ENCODE measurements at places on chromosomes 16 and 17.

DNA sequence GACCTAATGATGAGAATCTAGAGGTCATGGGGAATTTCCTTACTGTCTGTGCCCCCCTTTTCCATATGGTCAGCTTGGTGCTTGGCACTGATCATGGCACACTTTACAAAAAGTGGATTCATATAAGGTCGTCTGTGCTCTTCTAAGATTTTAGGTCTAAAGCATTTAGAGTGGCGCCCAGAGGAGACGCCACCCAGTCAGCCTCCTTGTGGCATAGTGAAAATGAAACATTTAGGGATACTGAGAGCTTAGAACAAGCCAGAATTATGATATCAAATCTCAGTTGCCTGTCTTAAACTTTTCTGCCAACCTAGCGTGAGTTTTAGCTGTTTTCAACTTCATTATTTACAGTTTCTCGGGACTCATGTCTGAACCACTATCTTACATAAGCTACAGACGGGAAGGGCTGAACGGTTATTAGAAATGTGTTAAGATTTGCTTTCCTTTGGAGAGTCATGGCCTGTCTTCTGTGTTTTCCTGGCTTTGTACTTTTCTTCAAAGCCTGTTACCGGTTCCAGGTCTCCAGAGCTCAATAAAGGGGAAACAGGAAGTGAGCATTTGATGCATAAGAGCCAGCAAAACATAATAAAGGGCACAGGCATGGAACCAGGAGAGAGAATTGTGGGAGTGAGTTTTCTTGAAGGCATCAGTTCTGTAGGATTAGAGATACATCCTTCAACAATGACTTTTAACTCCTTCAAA, 13.7 kb downstream of the ZNRF1 start:
- no peak for DNase-seq

DNA sequence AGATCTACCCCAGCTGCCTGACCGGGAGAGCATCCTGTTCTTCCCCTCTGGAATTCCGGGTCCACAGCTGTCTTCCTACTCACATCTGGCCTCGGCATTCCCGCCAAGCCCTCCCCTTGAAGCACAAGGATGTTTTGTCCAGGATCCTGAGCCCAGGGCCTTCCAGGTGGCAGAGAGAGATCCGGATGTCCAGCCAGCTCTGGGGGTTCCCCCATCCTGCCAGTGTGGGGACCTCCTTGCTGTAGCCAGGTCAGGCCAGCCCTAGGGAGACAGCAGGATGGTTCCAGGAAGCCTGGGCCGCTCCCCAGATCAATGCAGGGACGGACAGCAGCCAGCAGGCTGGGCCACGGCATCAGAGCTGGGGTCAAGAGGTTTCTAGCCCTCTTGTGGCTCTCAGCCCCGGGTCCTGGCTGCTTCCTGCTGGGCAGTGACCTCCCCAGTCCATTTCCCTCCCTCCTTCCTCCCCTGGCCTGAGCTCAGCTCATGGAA, 55.3 kb downstream of the SOCS3 start:
- DNase-seq = no peak

GRCh38 chr16:48997946-48998345, 283.7 kb downstream of the CBLN1 start:
- no peak for DNase-seq

- no peak for DNase-seq
Observed at GRCh38 chr17:4165301-4166010, 22.5 kb downstream of the CYB5D2 start.

- DNase-seq = no peak
Observed at GRCh38 chr16:63702981-63703590, 1418.8 kb downstream of the CDH11 start.

GRCh38 chr16:13645601-13646245, 274.2 kb upstream of the ERCC4 start:
- DNase-seq = no peak

DNA sequence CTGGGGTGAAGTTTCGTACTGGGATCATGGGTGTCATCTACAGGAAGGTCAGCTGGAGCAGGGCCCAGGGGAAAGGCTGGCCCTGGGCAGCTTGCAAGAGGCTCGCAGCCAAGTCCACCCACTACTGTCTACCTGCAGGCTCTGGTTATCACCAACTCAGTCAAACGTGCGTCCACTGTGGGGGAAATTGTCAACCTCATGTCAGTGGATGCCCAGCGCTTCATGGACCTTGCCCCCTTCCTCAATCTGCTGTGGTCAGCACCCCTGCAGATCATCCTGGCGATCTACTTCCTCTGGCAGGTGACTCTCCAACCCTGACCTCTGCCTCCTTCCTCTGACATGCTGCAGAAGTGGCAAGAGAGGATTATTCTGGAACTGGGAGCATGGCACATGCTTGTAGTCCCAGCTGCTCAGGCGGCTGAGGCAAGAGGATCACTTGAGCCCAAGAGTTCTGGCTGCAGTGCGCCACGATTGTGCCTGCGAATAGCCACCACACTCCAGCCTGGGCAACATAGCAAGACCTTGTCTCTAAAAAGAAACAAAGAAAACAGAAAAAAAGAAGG, 29.2 kb downstream of the ABCC3 start:
- DNase-seq = no peak

DNA sequence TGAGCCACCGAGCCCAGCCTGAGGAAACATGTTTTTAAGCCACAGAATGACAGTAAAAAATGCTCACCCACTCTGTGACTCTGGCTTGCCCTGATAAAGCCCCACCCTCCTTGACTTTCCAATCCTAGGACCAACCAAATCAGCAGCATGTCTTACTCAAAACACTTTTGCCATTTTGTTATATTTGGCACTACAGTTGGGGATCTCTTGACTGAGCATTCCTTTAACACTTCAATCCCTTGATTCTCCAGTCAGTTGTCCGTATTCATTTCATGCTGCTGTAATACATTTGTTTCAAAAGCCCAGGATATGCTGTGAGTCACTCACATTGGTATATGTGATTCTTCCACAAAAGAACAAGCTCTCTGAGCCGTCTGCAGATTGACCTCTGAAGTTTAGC, 8.2 kb downstream of the MYH3 start:
- no peak for DNase-seq

- no peak for DNase-seq
Observed at GRCh38 chr16:82034981-82035612, at the start of gene HSD17B2. HSD17B2 (plus strand) TSS chr16:82035253; CDS start chr16:82035425, 172 bp downstream.

DNA sequence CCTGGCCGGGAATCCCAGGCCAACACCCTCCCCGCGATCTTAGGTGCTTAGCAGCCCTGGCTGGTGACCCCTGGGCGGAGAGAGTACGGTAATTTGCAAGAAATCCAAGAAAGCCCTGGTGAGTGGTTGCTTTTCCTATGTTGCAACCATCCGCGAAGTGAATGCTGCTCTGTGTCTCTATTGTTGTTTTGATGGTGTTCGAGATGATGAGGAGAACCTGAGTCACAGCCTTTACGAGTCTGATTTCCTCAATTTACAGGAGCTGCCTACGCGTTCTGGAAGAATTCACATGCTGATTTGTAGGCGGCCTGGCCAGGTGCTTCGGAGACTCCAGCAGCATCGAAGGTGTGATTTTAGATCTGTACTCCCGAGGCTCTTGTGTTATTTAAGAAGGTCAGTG, 63.3 kb downstream of the TMEM235 start:
- no peak for DNase-seq

DNA sequence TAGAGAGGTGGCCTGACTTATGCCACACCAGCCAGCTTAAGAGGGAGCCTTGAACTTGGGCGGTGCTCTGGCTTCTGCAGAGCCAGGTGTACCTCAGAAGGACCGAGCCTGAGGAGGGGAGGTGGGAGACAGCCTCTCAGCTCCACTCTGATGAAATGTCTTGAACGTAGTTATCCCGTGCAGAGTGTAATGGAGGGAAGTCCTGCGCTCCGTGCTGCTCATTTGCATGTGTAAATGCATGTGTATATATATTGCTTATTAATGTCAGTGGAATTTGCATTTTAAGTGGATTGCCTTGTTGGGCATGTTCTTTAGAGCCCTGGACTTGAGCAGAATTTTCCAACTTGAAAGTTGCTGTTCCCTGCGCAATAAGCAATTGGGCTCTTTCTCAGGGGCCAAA, 264.9 kb upstream of the SDK2 start:
- no peak for DNase-seq

GRCh38 chr16:30958175-30959079, 873 bp downstream of the SETD1A start:
- DNase-seq = no peak

GRCh38 chr17:70276906-70277305, 107.6 kb downstream of the KCNJ2 start:
- no peak for DNase-seq

GRCh38 chr17:75191584-75191983, 8.8 kb upstream of the SUMO2 start:
- peak; percentile 21 for DNase-seq

DNA sequence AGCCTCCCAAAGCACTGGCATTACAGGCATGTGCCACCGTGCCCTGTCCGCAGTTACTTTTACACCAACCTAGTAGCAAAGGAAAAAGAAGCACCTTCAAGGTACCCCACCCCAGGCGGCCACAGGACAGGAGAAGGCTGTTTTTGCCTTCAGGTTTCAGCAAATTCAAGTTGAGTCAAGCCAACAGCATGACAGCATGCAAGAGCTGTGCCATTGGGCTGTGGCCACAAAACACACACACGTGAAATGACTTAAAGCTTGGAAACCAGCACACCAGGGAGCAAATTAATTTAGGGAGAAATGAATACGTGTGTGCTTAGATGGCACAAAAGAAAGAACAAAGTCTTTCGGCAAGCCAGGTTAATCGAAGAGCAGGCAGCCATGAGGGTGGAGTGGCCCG, 39.7 kb downstream of the ERCC4 start:
- no peak for DNase-seq

GRCh38 chr17:17137731-17138585, 68.2 kb downstream of the PLD6 start:
- no peak for DNase-seq

- DNase-seq = no peak
Observed at GRCh38 chr17:49498029-49498615, 3.0 kb downstream of the NGFR start.

DNA sequence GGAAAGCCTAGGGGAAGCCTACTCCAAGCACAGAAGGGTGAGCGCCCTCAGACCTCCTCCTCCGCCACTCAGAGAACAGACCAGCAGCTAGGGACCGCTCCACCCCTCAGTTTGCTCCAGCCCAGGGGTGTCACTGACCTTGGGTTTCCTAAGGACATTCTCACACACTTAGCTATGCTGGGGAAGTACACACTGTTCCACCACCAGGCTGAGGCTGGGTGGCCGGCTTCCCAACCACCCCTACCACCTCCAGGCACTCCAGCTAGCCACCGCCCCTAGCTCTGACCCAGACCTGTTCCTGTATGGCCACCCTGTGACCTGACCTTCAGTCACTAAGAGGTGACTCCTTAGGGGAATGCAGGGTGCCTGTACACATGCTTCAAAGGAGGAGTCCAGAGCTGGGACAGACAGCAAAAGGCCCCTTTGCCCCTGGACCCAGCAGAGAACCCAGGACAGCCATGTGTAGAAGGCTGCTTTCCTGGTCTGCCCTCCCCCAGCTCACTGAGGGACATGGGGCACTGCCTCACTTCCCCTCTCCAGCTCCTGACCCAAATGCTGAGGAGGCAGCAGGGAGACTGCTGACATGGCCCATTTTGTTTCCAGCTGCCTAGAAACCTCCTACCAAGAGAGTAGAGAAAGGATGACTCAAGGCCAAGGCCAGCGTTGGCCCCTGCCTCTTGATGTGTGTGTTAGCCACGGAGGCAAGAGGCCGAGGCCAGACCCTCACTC, 6.7 kb downstream of the HSPB9 start:
- DNase-seq = no peak

DNA sequence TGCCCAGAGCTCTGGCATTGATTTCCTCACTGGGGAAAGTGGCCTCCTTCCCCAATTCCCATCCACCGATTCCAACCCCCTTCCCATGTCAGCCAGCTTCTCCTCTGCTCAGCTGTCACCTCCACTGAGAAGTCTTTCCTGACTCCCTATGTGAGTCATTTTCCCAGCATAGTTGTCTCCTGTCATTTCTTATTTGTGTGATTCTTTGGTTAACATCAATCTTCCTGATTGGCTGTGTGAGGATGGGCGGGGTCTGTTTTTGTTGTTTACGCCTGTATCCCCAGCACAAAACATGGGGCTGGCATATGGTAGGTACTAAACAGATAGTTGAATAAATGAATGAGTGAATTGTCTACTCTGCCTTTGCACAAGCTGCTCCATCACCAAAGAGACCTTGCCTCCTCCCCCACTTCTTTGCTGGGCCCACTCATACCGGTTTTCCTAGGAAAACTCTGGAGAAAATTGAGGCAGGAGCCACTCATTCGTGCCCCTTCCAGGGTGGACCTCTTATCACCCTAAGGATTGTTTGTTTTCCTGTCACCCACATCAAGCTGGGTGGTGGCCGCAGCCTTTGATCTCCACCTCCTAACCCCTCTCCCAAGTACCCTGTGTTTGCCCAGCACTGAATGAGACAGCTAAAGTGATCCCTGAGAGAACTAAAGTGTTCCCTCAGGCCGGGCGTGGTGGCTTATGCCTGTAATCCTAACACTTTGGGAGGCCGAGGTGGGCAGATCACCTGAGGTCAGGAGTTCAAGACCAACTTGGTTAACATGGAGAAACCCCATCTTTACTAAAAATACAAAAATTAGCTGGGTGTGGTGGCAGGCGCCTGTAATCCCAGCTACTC, 1.2 kb upstream of the GRB7 start:
- DNase-seq = no peak

DNA sequence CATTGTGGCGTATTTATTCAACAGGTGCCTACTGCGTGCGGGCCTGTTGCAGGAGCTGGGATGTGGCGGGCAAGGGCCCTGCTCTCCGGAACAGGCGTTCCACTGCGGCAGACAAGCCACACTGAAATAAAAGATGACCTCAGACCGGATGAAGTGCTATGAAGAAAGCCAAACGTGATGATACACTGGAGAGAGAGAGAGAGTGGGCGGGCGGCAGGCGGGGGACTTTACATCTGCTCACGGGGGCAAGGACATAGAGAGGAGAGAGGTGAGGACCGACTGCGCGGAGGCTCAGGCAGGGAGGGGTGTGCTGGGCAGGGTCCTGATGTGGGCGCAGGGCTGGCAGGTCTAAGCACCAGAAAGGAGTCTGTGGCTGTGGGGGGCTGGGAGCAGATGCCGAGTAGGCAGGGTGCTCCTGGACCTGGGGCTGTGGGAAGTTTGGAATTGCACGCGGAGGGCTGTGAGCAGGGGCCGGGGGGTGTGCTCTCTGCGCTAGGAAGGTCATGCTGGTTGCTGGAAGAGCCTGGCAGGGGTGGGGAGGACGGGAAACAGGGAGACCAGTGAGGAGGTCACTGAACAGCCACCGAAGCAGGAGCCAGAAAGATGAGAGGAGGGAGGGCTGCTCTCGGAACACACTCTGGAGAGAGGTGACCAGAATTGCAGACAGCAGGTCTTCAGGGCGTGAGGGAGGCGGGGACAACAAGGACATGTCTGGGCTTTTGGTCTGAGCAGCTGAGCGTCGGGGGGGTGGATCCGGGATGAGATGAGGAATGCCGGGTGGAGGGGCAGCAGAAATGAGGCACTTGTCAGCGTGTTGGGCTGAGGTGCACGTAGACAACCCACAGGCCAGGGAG, 9.9 kb downstream of the MXRA7 start:
- DNase-seq = no peak

DNA sequence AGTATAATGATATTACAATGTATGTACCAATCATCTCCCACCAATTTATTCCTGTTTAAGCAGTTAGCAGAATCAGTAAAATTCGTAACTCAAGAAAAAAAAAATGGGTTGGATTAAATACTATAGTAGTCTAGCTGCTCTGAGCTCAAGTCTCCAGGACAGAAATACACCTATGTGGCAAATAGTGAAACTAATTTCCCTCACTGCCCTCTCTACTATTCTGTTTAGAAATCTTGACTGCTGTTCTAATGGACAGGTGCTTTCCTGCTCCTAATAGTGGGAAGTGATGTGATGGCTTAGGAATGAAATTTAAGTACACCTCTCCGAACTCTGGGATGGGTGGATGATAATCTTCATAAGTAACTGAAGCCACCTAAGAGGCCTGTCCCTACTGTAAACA, 175.7 kb downstream of the KCNJ2 start:
- no peak for DNase-seq

GRCh38 chr17:2044263-2044894, 2.6 kb downstream of the OVCA2 start:
- DNase-seq = no peak
